CD4-positive, alpha-beta T cell (primary cell): ENCODE measurements at places on chromosomes 11 and 22.

DNA sequence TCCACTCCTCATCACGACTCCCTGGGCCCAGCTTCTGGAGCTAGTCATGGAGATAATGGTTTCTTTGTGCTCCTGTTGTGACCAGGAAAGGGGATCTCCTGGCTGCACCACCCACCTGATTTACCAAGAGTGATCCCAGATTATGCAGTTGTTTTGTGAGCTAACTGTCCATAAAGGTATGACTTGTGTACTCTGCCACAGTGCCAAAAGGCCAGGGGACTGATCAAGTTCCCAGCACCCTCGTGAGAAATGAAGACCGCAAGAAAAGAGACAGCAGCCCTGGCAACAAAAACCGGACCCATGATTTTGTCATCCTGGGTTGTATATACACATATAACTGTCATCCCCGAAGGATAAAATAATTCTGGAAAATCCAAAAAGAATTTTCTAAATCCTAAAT is 26.6 kb downstream of the TUB start:
- no peaks in the 10 kb centered on the region for H3K4me1 ChIP-seq
- peaks cover 21% of the 10 kb centered on the region for H3K36me3 ChIP-seq
- no peak overlapping the region for H3K27ac ChIP-seq
- no peak overlapping the region for H3K4me3 ChIP-seq

DNA sequence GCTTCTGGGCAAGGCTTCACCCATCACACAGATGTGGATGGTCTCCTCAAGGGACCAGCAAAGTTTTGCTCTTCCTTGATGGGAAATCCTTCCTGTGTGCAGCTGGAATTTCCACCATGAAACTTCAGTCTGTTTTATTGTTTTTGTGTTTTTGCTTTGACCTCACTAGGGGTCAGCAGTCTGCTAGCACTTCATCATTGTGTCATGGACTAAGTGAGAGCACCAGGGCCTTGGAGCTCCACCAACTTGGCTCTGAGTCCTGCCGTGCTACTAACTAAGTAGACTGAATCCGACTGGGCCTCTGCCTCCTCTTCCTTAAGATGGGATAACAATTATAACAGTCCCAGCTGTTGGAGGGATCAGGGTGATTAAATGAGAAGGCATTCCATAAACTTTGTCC is 305.8 kb upstream of the NCAM1 start:
- no peaks in the 10 kb centered on the region for H3K4me1 ChIP-seq
- H3K27me3 ChIP-seq = no peaks in the 10 kb centered on the region
- H3K36me3 ChIP-seq = no peaks in the 10 kb centered on the region
- no peak overlapping the region for H3K27ac ChIP-seq
- DNase-seq = no peak

- H3K36me3 ChIP-seq = peaks cover 23% of the 10 kb centered on the region
- H3K4me1 ChIP-seq = no peaks in the 10 kb centered on the region
- no peaks in the 10 kb centered on the region for H3K27me3 ChIP-seq
- H3K4me3 ChIP-seq = no peak overlapping the region
- no peak for DNase-seq
These were observed 350.8 kb downstream of the TBC1D22A start for GRCh38 chr22:47112994-47113852.

- no peaks in the 10 kb centered on the region for H3K36me3 ChIP-seq
- H3K27me3 ChIP-seq = no peaks in the 10 kb centered on the region
- H3K27ac ChIP-seq = peak overlapping the region; percentile 7
- peaks cover 41% of the 10 kb centered on the region for H3K4me1 ChIP-seq
These were observed 16.4 kb upstream of the SCGB1A1 start for GRCh38 chr11:62402226-62402959.

- H3K4me1 ChIP-seq = no peaks in the 10 kb centered on the region
- H3K27me3 ChIP-seq = no peaks in the 10 kb centered on the region
- no peak overlapping the region for H3K27ac ChIP-seq
- no peaks in the 10 kb centered on the region for H3K36me3 ChIP-seq
- no peak for DNase-seq
These were observed 7.8 kb downstream of the LDLRAD3 start for GRCh38 chr11:35951680-35952079.

GRCh38 chr11:102279641-102280170 is 37.6 kb upstream of the BIRC3 start:
- no peaks in the 10 kb centered on the region for H3K4me1 ChIP-seq
- no peak overlapping the region for H3K4me3 ChIP-seq
- no peak overlapping the region for H3K27ac ChIP-seq
- H3K27me3 ChIP-seq = no peaks in the 10 kb centered on the region
- no peak for DNase-seq

DNA sequence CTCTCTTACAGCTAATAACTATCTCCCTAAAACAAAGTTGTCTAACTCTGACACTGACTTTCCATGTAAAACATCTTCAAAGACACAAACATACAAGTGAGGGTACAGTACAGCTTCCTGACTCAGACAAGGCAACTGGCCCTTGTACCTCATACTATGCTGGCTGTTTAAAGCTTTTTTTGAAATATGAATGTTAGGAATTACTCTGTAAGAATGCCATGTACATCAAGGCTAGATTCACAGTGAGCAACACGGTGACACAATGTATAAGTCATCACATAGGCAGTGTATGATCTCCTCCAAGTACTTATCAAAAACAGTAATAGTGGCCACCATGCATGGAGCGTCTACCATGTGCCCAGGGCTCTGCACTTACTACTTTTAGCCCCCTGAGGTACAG is 28.6 kb downstream of the ALG8 start:
- peaks cover 41% of the 10 kb centered on the region for H3K36me3 ChIP-seq
- DNase-seq = no peak
- no peak overlapping the region for H3K27ac ChIP-seq

DNA sequence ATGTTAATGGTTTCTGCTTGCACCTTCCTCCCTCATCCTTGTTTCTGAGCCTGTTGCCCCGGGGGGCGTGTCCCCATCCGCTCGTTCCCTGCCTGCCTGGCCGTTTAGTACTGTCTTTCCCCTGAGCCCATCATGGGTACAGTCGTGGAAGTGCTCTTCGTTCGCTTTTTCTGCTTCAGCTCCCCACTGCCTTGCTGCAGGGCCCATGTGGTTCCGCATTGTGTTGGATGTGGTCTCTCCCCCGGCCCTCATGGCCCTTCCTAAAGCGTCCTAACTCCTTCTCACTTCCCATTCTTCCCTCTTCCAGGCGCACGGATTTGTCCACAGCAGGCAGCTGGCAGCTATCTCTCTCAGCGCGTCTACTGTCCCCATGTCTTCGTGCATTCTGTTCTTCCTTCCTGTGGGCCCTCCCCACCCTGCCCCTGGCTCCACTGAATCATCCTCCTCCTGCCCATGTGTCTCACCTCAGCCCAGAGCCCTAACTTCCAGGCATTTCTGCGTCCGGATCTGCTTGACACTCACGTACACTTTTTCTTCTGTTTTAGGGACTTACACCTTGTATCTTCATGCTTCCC is 98.1 kb downstream of the ZBTB16 start:
- H3K27ac ChIP-seq = no peak overlapping the region
- H3K4me1 ChIP-seq = peaks cover 71% of the 10 kb centered on the region
- H3K36me3 ChIP-seq = no peaks in the 10 kb centered on the region
- H3K27me3 ChIP-seq = no peaks in the 10 kb centered on the region
- no peak overlapping the region for H3K4me3 ChIP-seq

- no peak for DNase-seq
- H3K27me3 ChIP-seq = peaks cover 5% of the 10 kb centered on the region
- no peaks in the 10 kb centered on the region for H3K36me3 ChIP-seq
- H3K27ac ChIP-seq = no peak overlapping the region
These were observed 2.6 kb upstream of the NLRP10 start for GRCh38 chr11:7967826-7968225.

DNA sequence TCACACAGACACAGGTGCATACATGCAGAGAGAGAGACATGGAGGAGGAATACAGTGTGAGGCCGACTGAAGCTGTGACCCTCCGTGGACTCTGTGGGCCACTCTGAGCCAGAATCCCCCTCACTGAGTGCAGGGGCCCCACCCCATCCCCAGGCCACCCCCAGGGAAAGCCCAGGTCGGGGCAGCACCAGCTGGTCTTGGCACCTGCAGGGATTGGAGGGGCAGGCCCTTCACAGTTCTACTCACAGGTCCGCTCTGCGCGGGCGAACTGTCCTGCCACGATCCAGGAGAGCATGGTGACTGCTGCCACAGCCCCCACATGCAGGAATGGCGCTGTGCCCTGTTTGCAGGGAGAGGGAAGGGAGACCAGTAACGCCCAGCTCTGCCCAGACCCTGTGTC is 16.3 kb upstream of the KLHL35 start:
- peaks cover 9% of the 10 kb centered on the region for H3K36me3 ChIP-seq
- no peak for DNase-seq
- H3K4me1 ChIP-seq = peaks cover 4% of the 10 kb centered on the region
- H3K27me3 ChIP-seq = no peaks in the 10 kb centered on the region
- no peak overlapping the region for H3K4me3 ChIP-seq

DNA sequence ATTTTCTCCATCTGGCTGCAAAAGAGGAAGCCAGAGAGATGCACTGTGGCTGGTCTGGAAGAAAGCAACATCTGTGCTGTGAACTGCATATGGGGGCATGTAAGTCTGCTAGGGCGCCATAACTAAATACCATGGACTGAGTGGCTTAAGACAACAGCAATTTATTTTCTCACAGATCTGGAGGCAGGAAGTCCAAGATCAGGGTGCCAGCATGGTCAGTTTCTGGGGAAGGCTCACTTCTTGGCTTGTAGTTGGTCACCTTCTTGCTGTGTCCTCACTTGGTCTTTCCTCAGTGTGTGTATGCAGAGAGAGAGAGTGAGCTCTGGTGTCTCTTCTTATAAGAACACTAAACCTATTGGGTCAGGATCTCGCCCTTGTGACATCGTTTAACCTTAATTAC is 34.9 kb upstream of the POLD3 start:
- DNase-seq = no peak
- no peak overlapping the region for H3K27ac ChIP-seq
- peaks cover 2% of the 10 kb centered on the region for H3K27me3 ChIP-seq
- no peak overlapping the region for H3K4me3 ChIP-seq
- no peaks in the 10 kb centered on the region for H3K36me3 ChIP-seq

DNA sequence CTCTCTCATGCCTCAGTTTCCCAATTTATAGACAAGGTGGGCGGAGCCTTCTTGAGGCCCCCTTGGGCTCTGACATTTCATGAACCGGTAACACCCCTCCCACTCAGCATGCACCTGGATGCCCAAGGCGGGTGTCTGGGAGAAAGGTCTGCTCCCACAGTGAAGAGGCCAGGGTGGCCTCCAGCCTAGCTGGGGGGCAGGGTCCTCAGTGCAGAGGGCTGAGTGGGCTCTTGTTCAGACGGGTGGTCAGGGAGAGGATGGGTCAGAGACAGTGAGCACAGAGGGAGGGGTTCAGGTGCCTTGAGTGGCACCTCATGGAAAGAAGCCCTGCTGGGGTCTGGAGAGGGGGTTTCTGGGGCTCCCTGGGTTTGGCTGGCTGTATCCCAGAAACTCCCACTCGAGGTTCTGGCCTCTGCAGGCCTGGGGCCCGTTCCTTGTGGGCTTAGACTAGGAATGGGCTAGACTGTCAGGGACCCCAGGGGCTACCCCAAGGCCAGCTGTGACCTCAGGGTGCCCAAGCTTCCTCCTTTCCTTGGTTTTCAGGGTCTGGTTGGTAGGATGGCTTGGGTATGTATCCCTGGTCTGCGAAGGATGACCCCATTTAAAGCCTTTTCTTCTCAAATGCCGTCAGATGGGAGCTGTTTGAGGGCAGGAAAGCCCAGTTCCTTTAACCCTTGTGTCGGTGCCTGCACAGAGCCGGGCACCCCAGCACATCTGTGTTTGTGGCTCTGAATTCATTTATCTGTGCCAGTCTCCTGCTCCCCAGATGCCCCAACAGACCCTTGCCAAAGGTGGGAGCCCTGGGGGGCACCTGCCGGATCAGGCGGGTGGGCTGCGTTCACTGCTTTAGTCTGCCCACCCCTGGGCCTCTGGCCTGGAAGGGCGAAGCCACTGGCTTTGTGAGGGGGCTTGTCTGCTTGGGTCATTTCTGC is 1.2 kb downstream of the SYNGR1 start:
- H3K27ac ChIP-seq = no peak overlapping the region
- H3K27me3 ChIP-seq = peaks cover 26% of the 10 kb centered on the region
- peak overlapping the region; percentile 44 for H3K4me3 ChIP-seq
- no peaks in the 10 kb centered on the region for H3K36me3 ChIP-seq
- H3K4me1 ChIP-seq = peaks cover 21% of the 10 kb centered on the region
- DNase-seq = no peak

GRCh38 chr11:36488096-36488495 is 22.0 kb downstream of the TRAF6 start:
- no peak overlapping the region for H3K27ac ChIP-seq
- DNase-seq = peak; percentile 27
- no peaks in the 10 kb centered on the region for H3K27me3 ChIP-seq
- H3K36me3 ChIP-seq = peaks cover 51% of the 10 kb centered on the region
- peaks cover 5% of the 10 kb centered on the region for H3K4me1 ChIP-seq
- no peak overlapping the region for H3K4me3 ChIP-seq

DNA sequence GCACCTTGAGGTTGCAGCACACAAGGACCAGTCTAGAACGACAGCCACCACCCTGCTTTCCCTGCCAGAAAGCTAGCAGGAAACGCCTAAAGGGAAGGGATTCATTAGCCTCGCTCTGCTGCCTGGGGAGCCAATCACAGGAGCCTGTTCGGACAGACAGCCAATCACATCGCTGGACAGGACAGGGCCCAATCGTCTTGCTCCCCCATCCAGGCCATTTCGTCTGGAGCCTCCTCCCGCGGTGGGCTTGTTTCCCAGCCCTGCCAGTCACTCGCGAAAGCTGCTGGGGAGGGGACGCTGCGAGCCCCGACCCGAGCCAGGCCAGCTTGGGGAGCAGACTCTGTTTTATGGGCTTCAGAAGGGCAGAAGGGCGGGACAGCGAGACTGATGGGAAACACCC is 79.8 kb upstream of the NCAM1 start:
- DNase-seq = no peak
- no peaks in the 10 kb centered on the region for H3K36me3 ChIP-seq
- H3K27ac ChIP-seq = no peak overlapping the region
- no peak overlapping the region for H3K4me3 ChIP-seq

GRCh38 chr22:41512421-41513194 is 31.7 kb downstream of the POLR3H start:
- DNase-seq = no peak
- H3K27me3 ChIP-seq = no peaks in the 10 kb centered on the region
- no peak overlapping the region for H3K27ac ChIP-seq
- peaks cover 90% of the 10 kb centered on the region for H3K36me3 ChIP-seq
- H3K4me3 ChIP-seq = no peak overlapping the region

DNA sequence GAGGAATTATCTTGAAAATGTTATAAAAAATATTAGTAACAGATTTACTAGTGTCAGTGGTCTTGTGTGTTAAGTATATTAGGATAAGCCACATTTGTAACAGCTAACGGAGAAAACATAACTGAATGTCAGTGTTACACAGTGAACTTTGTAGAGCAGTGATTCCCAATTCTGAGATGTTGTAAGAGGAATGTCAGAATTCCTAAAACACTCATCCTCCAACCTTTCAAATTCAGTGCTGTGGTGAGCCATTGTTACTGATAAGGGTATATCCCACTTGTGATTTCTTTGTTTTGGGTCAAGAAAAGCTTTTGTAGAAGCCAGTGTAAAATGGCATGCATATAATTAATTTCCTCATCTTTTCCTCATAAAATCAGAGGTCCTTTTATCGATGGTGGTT is 61.9 kb downstream of the ARHGEF12 start:
- H3K27me3 ChIP-seq = peaks cover 13% of the 10 kb centered on the region
- no peaks in the 10 kb centered on the region for H3K36me3 ChIP-seq
- no peak overlapping the region for H3K4me3 ChIP-seq
- DNase-seq = no peak
- no peaks in the 10 kb centered on the region for H3K4me1 ChIP-seq
- no peak overlapping the region for H3K27ac ChIP-seq
